ENCODE measurements at places on chromosomes 6 and 20.

DNA sequence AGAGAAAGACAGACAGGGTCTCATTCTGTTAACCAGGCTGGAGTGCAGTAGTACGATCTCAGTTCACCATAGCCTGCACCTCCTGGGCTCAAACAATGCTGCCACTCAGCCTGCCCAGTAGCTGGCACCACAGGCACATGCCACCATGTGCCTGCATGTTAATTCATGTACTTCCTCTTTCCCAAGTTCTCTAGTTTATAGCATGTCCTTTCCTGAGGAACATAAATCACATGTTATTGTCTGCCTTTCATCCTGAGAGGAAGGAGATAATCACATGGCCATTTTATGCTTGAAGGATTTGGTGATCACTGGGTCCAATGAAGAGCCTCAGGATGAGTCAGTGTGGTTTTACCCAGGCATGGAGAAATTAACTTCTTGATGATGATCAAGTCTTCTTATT is 47.9 kb downstream of the COL11A2 start:
- peaks cover 4% of the 10 kb centered on the region for H3K27me3 ChIP-seq
- DNase-seq: no peak
- no peaks in the 10 kb centered on the region for H3K36me3 ChIP-seq
- no peak overlapping the region for H3K4me3 ChIP-seq

DNA sequence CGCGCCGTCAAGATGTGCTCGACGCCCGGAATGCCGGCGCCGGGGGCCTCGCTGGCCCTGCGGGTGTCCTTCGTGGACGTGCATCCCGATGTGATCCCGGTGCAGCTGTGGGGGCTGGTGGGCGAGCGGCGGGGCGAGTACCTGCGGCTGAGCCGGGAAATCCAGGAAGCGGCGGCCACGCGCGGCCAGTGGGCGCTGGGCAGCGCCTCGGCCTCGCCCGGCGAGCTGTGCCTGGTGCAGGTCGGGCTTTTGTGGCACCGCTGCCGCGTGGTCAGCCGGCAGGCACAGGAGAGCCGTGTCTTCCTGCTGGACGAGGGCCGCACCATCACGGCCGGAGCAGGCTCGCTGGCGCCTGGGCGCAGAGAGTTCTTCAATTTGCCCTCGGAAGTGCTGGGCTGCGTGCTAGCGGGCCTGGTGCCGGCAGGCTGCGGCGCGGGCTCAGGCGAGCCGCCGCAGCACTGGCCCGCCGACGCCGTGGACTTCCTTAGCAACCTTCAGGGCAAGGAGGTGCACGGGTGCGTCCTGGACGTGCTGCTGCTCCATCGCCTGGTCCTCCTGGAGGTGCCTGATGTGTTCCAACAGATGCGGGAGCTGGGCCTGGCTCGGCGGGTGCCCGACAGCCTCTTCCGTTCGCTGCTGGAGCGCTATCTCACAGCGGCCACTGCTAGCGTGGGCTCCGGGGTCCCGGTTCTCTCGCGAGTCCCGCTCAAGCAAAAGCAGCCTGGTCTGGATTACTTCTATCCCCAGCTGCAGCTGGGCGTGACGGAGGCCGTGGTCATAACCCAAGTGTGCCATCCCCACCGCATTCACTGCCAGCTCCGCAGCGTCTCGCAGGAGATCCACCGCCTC is 656 bp downstream of the TDRD6 start:
- H3K27ac ChIP-seq: no peak overlapping the region
- H3K4me3 ChIP-seq: no peak overlapping the region
- no peak for DNase-seq
- H3K27me3 ChIP-seq: no peaks in the 10 kb centered on the region
- H3K4me1 ChIP-seq: no peaks in the 10 kb centered on the region
- H3K36me3 ChIP-seq: no peaks in the 10 kb centered on the region

GRCh38 chr20:61419501-61419900 is 167.4 kb downstream of the CDH4 start:
- no peak overlapping the region for H3K4me3 ChIP-seq
- H3K4me1 ChIP-seq: peaks cover 24% of the 10 kb centered on the region
- no peak overlapping the region for H3K27ac ChIP-seq

- DNase-seq: no peak
- no peaks in the 10 kb centered on the region for H3K36me3 ChIP-seq
- peaks cover 7% of the 10 kb centered on the region for H3K4me1 ChIP-seq
- H3K4me3 ChIP-seq: no peak overlapping the region
- no peak overlapping the region for H3K27ac ChIP-seq
- no peaks in the 10 kb centered on the region for H3K27me3 ChIP-seq
These were observed 52.2 kb upstream of the SPACA1 start for GRCh38 chr6:87995461-87995860.

GRCh38 chr20:34549291-34549928 is 9.1 kb upstream of the MAP1LC3A start:
- peaks cover under 1% of the 10 kb centered on the region for H3K4me1 ChIP-seq
- H3K27me3 ChIP-seq: peaks cover 6% of the 10 kb centered on the region
- peak; percentile 56 for DNase-seq
- no peak overlapping the region for H3K27ac ChIP-seq

DNA sequence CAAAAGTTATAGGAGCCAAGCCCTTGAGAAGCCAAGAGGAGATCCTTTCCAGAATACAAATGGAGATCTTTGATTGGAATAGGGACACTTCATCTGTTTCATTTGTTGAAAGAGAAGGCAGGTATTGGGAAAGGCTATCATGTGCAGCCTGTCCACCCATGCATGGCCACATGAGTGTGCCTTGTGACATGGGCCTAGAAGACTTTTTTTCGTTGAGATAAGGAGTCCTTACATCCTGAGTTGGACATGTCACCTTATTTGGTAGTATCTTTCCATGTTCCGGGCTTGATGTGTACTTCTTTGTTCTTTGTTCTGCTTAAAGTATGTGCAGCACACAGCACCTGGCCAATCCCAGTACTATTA is 42.1 kb upstream of the SYNCRIP start:
- no peaks in the 10 kb centered on the region for H3K27me3 ChIP-seq
- H3K36me3 ChIP-seq: no peaks in the 10 kb centered on the region
- no peak for DNase-seq

DNA sequence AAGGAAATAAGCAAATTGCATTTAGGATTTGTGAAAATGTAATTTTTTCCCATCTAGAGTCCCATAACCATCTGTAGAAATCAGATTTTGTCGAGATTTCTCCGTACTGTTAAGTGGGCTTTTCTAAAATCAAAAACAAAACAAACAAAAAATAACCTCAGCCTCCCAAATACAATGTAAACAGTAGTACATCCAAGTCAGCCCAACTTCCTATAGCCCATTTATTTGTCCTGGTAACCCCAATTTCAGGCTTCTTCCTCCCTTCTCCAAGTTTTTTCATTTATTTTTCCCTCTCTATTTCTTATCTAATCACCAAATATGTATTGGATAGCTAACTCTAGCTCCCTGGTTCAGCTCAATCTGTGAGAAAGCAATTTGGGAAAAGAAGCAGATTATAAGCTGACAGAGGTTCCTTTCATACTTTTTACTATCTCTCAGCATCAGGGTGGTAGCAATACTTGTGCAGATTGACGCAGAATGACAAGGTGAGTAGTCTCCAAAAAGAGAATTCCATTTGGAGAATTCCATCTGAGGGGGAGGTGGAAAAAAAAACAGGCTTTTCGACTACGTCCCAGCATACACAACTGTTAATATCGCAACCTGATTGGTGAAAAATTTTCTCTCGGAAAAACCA is 132.6 kb upstream of the BTN3A2 start:
- peak overlapping the region; percentile 84 for H3K4me3 ChIP-seq
- H3K36me3 ChIP-seq: no peaks in the 10 kb centered on the region
- no peak for DNase-seq
- H3K4me1 ChIP-seq: peaks cover 6% of the 10 kb centered on the region
- H3K27me3 ChIP-seq: no peaks in the 10 kb centered on the region
- peak overlapping the region; percentile 79 for H3K27ac ChIP-seq

DNA sequence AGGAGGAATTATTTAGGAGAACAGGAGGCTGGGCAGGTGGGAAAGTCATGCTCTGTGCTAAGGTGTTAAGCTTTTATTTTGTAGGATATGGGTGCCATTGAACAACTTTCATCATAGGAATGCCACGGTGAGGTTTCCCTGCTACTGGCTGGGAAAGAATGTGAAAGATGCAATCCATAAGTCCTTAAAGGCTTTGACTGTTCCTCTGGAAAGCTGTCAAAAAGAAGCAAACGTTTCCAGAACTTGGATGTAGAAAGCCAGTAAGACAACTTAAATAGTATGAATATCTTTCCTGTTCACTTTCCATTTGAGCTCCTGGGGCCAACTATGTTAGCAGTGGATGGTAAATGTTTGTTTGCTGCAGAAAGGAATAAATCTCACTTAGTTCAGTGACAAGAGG is 574.4 kb downstream of the RNF144B start:
- peaks cover 4% of the 10 kb centered on the region for H3K4me1 ChIP-seq
- no peaks in the 10 kb centered on the region for H3K36me3 ChIP-seq
- H3K27ac ChIP-seq: no peak overlapping the region

DNA sequence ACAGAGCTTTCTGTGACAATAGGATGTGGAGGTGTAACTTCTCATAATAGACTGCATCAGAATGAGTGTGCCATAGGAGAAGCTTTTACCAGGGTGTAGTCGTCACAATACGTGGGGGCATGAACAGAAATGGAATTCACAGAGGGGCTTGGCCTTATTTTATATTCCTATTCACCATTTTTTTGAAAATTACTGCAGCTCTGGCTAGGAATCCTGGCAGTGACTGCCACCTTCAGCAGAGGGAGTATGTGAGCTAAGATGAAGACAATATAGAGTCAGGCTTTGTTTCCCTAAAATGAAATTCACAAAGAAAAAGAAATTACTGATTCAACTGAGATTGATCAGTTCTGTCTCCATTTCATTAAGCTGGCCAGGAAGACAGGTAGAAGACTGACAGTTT is 13.9 kb downstream of the TOMM6 start:
- H3K4me3 ChIP-seq: no peak overlapping the region
- H3K36me3 ChIP-seq: peaks cover 12% of the 10 kb centered on the region
- H3K27me3 ChIP-seq: no peaks in the 10 kb centered on the region
- H3K27ac ChIP-seq: no peak overlapping the region

DNA sequence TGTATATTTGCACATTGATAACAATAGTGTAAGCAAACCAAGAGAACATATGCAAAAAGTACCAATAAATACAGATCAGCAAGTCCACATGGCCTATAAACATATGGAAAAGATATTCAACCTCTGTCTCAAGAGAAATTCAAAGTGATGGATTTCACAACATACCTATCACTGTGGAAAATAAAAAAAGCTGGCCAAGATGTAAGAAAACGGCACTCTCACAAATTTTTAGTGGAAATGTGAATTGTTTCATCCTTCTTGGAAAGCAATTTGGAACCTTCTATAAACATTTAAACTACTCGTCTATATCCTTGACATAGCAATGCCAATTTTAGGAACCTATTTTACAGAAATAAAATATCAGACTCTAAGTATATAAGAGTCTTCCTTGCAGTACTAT is 559.8 kb downstream of the QKI start:
- no peaks in the 10 kb centered on the region for H3K4me1 ChIP-seq
- no peak overlapping the region for H3K27ac ChIP-seq
- H3K36me3 ChIP-seq: no peaks in the 10 kb centered on the region
- DNase-seq: no peak
- no peak overlapping the region for H3K4me3 ChIP-seq

GRCh38 chr20:49657118-49657901 is 56.4 kb downstream of the B4GALT5 start:
- no peaks in the 10 kb centered on the region for H3K27me3 ChIP-seq
- no peak overlapping the region for H3K27ac ChIP-seq
- no peaks in the 10 kb centered on the region for H3K36me3 ChIP-seq
- DNase-seq: no peak
- H3K4me3 ChIP-seq: no peak overlapping the region

- H3K27me3 ChIP-seq: no peaks in the 10 kb centered on the region
- no peak overlapping the region for H3K27ac ChIP-seq
- H3K4me3 ChIP-seq: no peak overlapping the region
These were observed 46.8 kb downstream of the CDKAL1 start for GRCh38 chr6:20581070-20581469.

DNA sequence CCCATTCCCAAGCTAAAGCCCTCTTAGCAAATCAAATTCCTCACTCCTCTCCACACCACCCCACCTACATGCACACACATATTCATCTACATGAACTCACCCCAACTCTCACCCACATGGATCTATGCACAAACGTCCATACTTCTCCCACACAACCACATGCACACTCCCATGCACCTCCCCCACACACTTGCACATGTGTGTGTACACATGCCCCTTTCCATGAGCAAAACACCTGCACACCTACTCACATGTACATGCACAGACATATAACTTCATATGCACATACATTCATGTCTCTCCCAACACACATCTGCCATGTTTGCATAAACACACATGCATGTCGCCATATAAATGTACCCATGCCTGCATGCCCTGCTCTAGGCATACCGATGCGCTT is 22.8 kb upstream of the CST1 start:
- H3K27ac ChIP-seq: no peak overlapping the region
- H3K27me3 ChIP-seq: peaks cover 8% of the 10 kb centered on the region
- no peak for DNase-seq
- no peak overlapping the region for H3K4me3 ChIP-seq

- no peak overlapping the region for H3K4me3 ChIP-seq
- H3K4me1 ChIP-seq: no peaks in the 10 kb centered on the region
- H3K27ac ChIP-seq: no peak overlapping the region
These were observed 146.0 kb downstream of the LAMP5 start for GRCh38 chr20:9660236-9660868.

DNA sequence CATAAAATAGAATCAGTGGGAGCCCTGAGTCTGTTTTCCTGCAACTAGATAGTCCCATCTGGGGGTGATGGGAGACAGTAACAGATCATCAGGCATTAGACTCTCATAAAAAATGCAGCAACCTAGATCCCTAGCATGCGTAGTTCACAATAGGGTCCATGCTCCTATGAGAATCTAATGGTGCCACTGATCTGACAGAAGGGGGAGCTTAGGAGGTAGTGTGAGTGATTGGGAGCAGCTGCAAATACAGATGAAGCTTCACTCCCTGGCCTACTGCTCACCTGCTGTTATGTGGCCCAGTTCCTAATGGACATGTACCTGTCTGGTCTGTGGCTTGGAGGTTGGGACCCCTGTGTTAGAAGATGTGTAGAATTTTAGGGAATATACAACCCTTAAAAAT is 904.5 kb upstream of the EPHA7 start:
- H3K4me3 ChIP-seq: no peak overlapping the region
- no peaks in the 10 kb centered on the region for H3K4me1 ChIP-seq
- no peaks in the 10 kb centered on the region for H3K36me3 ChIP-seq
- peak; percentile 29 for DNase-seq
- H3K27ac ChIP-seq: no peak overlapping the region

DNA sequence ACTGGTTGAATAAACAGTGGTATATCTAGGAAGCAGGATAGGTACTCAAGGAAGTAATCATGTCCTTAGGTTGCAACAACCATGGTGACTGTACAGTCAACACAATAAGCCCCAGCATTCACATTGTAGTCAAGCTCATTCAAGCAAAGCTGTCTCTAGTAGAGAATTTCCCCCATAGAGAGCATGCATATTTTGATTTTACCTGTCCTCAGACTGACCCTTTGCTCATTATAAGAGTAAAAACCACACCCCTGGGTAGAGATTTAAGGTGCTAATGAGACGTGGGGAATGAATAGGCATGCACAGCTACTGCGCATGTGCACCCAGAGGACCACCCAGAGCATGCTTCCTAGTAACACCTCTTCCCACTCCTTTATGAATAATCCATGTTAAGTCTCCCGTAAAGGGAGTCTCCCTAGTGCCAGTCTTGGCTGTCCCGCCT is 6.1 kb upstream of the RNF8 start:
- H3K36me3 ChIP-seq: no peaks in the 10 kb centered on the region
- no peak overlapping the region for H3K27ac ChIP-seq
- no peak for DNase-seq
- H3K27me3 ChIP-seq: no peaks in the 10 kb centered on the region

GRCh38 chr6:938271-938905 is 245.4 kb upstream of the EXOC2 start:
- H3K4me3 ChIP-seq: no peak overlapping the region
- H3K36me3 ChIP-seq: no peaks in the 10 kb centered on the region
- H3K27me3 ChIP-seq: no peaks in the 10 kb centered on the region
